ENCODE measurements at places on chromosomes 12 and 14.
A peak's percentile ranks its signal among the peaks of the same experiment; 100 is the strongest.

DNA sequence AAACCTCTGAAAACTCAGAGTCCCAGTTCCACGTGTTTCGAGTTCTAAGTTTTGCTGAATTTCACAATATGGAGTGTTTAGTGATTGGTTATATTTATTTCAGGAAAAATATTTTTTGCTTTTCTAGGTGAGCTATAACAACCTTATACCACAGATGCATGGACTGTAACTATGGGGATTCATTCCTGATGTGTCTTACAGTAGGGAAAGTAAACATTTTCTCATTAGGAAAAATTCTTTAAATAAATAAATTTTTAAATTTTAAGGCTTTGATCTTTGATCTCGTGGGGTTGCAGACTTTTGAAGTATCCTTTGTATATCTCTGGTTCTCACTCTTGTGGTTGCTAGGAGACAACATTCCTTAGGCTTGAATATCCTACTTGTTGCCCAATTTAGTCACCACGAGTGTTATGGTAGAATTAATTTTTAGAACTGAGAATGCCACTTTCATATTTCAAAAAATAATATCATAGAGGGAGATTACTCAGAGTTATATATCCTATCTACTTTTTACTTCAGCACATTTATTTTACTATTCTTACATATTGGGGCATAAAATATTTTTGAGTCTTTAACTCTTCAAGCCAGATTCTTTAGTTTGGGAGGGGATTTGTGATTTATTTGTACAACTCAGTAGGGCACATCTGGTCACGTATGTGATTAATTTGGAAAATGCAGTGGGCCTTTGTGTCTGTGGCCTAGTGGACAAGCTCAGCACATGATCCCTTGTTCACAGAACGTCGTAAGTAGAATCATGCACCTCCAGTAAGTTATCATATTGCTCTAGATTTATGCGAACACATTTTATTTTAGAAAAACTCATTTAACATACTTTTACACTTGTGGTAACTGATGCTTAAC is 224.0 kb downstream of the TTC6 start:
- no peak for DNase-seq

GRCh38 chr12:68435816-68436215 is 103.7 kb upstream of the MDM1 start:
- no peak for DNase-seq

DNA sequence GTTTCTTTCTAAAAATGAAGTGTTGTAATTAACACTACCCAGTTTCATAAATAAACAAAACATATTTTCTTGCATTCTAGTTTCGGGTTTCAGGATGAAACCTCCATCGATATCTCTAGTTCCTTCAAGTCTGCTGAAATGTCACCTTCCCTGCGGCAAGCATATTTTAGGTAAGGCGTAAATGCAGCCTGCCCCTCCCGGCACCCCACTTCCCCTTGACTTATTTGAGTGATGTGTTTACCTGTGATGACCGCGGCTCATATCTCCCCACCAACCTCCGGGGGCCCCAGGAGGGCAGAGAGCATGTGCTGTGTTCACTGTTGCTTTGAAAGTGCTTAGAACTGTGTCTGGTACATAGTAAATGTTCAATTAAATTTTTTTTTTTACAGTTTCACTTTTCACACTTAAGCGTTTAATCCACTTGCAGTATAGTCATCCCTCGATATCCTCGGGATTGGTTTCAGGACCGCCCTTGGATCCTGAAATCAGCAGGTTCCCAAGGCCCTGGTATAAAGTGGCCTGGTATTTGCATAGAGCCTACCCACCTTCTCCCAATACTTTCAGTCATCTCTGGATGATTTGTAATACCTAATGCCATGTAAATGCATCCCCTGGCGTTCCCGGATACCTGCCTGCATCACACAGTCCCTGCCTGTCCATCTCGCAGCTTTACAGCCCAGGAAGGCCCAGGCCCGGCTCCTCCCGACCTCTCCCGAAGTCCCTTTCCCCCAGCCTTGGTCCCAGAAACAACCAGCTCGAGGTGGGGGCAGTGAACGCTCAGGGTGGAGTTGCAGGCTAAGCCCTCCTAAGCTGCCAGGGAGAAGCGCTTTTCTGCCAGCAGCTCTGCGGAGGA is 40.2 kb upstream of the FBRSL1 start:
- DNase-seq: no peak

GRCh38 chr14:97854918-97855317 is 1057.7 kb downstream of the VRK1 start:
- no peak for DNase-seq

- DNase-seq: no peak
These were observed 96.8 kb upstream of the NTF3 start for GRCh38 chr12:5335069-5335468.

GRCh38 chr14:96038920-96039632 is at the start of gene C14orf132:
Gene C14orf132 (plus strand): TSS chr14:96039362. CDS start chr14:96039501, 139 bp downstream.
- peak; percentile 14 for DNase-seq

GRCh38 chr12:12560587-12561370 is 1.9 kb downstream of the DUSP16 start:
- DNase-seq: no peak

- no peak for DNase-seq
These were observed 124.9 kb upstream of the ATXN7L3B start for GRCh38 chr12:74412606-74413230.

DNA sequence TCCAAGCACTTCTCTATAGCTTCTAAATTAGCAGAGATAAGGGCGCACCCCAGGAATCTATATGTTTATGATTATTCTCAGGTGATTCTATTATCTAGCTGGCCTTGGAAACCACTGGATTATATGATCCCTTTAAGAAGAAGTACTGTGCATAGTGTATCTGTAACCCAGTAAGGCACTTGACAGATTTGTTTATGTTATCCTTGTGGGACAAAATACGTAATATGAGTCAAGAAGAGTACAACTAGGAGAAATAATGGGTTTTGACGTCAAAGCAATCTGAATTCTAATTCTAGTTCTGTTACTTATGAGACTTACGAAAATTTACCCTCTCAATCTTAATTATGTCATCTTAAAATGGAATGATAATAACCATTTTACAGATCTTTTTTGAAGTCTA is 259.6 kb upstream of the NAV3 start:
- no peak for DNase-seq

- no peak for DNase-seq
These were observed 58.4 kb upstream of the DIO3 start for GRCh38 chr14:101502761-101503392.

GRCh38 chr12:122399254-122399591 is 23.2 kb downstream of the CLIP1 start:
- no peak for DNase-seq

DNA sequence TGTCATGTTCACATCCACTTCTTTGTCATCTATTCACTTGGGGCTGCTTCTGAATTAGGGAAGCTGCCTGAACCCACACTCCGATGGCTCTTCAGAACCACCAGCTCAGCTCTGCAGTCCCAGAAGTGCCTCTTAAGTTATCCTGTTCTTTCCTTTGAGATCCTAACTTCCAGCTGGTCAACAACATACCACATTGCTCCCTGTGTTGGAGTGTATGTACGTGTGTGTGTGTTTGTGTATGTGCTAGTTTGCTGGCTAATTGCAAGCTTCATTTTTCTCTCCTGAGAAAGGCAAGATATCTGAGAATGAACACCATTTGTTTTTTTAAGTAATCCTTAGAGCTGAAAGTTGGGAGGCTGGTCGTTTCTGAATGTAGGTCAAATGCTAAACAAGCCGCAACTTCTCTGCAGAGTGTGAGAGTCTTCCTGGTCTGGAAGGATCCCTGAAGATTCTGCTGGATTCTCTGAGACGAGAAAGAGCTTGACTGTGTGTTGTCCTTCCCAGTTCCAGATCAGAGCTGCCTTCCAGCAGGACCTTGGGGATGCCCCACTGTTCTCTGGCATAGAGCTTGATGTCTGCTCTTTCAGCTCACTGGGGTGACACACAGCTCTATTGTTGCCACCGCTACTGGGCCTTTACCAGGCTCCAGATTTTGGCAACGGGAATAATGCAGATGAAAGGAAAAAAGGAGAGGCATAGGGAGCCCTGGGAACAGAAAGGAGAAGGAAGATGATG is 839 bp downstream of the GSG1 start:
- no peak for DNase-seq

Data from activated gamma-delta T cell (primary cell).